Forelimb muscle (tissue), 1 donor: ENCODE measurements at places on chromosomes 6 and 20.

GRCh38 chr6:9139746-9140145, 704.4 kb upstream of the SLC35B3 start:
- no peak for DNase-seq

DNA sequence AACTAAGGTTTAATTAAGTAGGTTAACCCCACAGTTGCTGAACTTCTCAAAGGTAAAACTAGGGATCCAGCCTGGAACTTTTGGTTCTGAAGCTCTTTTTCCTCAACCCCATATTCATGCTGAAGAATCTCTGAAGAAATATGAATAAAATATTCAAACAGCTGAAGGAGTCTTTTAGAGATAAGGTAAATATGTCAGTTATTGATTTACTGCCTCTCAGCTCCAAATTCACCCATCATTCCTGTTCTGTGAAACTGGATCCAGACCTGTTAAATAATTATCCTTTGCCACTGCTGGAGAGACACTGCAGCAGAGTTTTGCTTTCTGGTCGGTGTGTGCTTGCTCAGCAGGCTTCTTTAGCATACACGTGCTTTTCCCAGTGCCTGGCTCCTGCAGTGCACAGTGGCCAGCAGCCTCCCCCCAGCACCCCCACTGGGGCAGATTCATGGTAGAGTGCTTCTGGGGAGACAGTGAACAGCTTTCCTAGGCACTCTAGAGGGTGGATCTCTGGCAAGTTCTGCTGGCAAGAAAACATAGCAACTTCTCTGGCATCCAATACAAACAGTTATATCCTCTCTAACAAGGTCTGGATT, 62.0 kb upstream of the BCLAF1 start:
- no peak for DNase-seq

DNA sequence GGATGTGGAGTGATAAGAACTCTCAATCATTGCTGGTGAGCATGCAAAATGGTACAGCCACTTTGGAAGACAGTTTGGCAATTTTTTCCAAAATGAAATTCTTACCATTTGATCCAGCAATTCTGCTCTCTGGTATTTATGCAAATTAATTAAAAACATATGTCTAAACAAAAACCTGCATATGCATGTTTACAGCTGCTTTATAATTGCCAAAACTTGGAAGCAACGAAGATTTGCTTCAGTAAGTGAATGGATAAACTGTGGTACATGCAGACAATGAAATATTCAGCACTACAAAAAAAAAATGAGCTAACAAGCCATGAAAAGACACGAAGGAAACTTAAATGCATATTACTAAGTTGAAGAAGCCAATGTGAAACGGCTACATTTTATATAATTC, 55.5 kb upstream of the SMLR1 start:
- no peak for DNase-seq

GRCh38 chr6:41814629-41815028, 27.1 kb downstream of the TOMM6 start:
- no peak for DNase-seq

DNA sequence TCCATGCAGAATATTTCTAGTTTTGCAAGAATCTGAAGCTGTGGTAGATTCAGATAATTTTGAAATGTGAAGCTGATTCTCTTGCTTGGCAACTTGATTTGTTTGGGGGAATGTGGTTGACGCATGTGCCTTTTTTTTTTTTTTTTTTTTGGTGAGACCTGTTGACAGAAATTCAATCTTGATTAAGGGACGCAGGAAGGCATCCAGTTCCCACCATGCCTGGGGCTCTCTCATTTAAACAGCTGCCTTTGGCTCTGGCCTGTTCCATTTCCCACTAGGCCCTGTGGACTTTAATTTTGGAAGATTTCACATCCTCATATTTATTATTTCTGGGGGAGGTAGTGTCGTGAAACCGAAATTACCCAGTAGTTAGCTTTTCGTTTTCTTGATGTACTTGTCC, 8.6 kb downstream of the TPX2 start:
- peak; percentile 74 for DNase-seq
